ENCODE measurements at places on chromosomes 5 and 9.

GRCh38 chr5:78533356-78533755, 115.2 kb downstream of the LHFPL2 start:
- no peak for DNase-seq

DNA sequence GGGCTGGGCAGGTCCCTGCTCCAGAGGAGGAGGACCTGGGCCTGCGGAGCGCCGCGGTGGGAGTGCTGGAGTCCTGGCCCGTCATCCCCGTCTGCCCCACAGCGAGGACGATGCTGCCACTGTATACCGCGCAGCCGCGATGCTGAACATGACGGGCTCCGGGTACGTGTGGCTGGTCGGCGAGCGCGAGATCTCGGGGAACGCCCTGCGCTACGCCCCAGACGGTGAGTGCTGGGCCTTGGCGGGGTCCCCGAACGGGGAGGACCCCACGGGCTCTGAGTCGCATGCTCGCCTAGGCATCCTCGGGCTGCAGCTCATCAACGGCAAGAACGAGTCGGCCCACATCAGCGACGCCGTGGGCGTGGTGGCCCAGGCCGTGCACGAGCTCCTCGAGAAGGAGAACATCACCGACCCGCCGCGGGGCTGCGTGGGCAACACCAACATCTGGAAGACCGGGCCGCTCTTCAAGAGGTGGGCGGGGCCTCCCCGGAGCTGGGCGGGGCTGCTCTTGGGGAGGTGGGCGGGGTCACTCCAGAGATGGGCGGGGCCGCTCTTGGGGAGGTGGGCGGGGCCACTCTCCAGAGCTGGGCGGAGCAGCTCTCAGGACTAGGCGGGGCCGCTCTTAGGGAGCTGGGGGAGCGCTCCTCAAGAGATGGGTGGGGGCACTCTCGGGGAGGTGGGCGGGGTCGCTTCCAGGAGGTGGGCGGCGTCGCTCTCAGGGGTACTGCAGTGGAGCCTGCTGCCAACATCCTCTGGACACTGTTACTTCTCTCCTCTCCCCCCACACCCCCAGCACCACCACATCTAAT, 13.1 kb downstream of the LRRC26 start:
- no peak for DNase-seq

GRCh38 chr5:172666251-172666650, 25.2 kb downstream of the NEURL1B start:
- no peak for DNase-seq

GRCh38 chr5:57209316-57210040, 35.6 kb downstream of the GPBP1 start:
- DNase-seq = no peak

- no peak for DNase-seq
Observed at GRCh38 chr9:9799287-9799686, 813.5 kb downstream of the PTPRD start.

- no peak for DNase-seq
Observed at GRCh38 chr5:43855452-43855851, 252.5 kb downstream of the NNT start.

DNA sequence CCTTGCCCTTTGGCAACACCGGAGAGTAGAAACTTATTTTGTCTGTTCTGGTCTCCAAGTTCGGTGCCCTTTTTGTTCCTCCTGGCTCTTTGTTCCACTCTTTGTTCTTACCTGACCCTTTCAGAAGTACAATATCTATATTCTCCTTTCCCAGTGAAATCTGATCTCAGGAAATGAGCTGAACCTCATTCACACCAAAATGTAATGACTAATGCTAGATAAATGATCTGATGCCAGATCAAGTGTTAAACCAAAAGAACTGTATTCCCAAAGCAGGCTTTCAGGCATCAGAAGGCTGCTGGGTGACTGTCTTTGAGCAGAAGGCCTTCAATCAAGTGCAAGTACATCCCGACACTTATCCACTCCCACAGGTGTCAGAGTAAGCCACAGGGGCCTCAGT, 156.4 kb downstream of the SPOCK1 start:
- DNase-seq = no peak

- no peak for DNase-seq
Observed at GRCh38 chr5:27392716-27393115, 354.3 kb upstream of the CDH9 start.

- DNase-seq = peak; percentile 26
Observed at GRCh38 chr5:75054134-75054930, 2.0 kb upstream of the GCNT4 start.

GRCh38 chr5:128842241-128842640, 123.0 kb upstream of the SLC27A6 start:
- no peak for DNase-seq

DNA sequence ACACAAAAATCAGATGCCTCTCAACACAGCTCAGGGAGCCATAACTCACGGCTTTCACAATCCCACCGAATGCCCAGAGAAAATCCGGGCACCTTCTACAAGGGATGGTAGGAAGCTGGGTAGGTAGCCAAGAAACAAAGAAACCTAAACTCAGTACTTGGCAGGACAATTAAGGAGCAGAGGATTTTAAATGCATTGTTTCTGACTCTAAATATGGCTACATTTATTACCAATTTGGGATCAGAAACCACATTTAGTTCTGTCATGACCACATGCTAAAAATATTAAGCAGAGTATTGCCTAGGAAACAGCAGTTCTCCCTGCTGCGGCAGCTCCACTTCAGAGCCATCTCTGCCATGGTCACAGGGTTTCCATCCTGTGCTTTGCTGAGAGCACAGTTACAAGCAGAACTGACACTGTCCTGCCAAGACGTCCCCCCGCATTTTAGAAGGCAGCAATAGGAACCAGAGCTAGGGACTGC, 57.5 kb downstream of the SIL1 start:
- DNase-seq = no peak

DNA sequence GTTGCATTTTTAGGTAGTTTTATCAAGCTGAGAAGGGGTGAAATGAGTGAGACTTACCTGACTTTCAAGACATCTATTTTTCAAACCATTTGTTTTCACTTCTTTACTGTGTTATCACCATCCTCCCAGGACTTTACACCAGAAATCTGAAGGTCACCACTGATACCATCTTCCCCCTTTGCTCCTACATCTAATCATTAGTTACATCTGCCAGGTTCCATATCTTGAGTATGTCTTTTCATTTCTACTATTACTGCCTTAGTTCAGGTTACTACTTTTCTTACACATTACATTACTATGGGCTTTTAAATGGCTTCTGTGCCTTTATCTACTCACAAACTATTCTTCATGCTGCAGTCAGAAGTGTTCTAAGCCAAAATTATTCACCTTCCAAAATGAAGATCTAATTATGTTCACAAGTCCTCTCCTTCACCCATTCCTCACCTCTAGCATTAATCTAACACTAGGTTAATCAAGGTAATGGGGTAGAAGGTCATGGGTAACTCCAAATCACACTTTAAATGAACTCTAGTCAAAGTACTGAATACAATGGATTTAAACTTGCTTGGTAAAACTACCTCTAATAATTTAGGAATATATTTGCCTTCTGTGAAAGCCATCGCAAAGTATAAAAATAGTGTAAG, 2.1 kb upstream of the HSDL2 start:
- DNase-seq = no peak

DNA sequence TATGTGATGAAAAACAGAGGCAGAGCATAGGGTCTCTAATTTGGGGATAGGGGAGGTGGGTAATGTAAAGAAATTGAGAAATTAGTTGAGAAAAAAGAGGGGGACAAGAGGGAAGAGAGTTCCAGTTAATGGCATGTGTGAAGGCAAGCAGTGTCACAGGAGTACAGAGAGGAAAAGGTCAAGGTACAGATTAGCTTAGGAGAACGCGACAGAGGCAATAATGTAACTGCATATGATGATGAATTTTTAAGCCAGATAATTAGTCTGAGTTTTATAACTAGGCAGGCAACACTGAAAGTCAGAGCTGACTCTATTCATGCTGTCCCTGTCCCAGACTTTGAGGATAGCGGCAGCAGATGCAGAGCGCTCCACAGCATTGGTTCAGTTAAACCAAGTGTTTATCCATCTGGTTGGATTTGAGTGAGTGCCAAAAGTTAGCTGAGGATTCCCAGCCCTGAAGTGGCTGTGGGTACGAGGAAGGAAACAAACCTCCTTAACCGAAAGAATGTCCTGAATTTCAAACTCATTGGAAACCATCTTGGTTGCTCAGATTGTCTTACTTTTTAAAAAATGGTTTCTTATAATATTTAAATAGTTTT, 315.2 kb downstream of the ARHGAP26 start:
- DNase-seq = no peak

- no peak for DNase-seq
Observed at GRCh38 chr9:79621916-79622575, 50.3 kb downstream of the TLE4 start.

GRCh38 chr9:128494108-128494745, 10.3 kb upstream of the GLE1 start:
- no peak for DNase-seq

GRCh38 chr9:6502399-6502798, 89.4 kb downstream of the UHRF2 start:
- DNase-seq = no peak

- no peak for DNase-seq
Observed at GRCh38 chr5:119397518-119398380, 41.9 kb downstream of the TNFAIP8 start.

GRCh38 chr5:115816226-115817081, at the start of gene CDO1:
TSS of gene CDO1 (minus strand) at chr5:115816659. CDS start at chr5:115816397, 262 bp downstream.
- DNase-seq = no peak

GRCh38 chr5:175823731-175824525, 47.5 kb upstream of the CPLX2 start:
- DNase-seq = peak; percentile 39

DNA sequence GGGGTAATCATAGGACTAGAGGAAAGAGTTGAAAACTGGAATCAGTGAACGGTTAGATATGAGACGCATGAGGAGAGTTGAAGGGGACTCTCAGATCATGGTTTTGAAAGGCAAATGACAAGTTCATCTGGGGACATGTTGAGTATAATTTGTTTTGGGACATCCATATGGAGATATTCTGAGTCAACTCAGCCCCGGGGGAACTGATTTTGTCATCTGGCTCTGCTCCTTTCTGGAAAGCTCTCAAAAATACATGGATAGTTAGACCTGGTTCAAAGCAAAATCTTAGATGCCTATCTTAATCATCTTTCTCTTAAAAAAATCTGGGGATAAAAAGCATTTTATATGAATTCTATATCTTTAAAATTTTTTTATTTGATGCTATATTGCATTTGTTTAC, 161.2 kb downstream of the SNX18 start:
- DNase-seq = no peak

- no peak for DNase-seq
Observed at GRCh38 chr9:107307331-107307730, 24.3 kb downstream of the RAD23B start.

GRCh38 chr5:139246394-139246793, 47.1 kb upstream of the MATR3 start:
- DNase-seq = no peak

- DNase-seq = peak; percentile 45
Observed at GRCh38 chr9:3793971-3794383, 268.2 kb upstream of the RFX3 start.

DNA sequence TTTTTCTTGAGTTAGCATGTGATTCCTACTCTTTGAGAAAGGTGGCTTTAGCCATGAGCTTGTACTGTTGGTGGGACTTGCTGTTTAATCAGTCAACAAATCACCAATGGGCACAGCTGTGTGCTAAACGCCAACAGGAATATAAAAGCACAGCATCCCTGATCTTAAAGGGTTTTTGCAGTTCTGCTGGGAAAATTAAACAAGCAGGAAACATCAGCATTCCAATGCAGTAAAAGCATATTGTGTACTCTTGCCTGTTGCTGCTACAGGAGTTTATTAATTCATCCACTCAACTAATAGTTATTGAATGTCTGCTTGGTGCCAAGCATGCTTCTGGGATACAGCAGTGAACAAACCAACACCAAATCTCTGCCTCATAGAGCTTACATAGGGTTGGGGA, 27.4 kb upstream of the F2RL1 start:
- no peak for DNase-seq

DNA sequence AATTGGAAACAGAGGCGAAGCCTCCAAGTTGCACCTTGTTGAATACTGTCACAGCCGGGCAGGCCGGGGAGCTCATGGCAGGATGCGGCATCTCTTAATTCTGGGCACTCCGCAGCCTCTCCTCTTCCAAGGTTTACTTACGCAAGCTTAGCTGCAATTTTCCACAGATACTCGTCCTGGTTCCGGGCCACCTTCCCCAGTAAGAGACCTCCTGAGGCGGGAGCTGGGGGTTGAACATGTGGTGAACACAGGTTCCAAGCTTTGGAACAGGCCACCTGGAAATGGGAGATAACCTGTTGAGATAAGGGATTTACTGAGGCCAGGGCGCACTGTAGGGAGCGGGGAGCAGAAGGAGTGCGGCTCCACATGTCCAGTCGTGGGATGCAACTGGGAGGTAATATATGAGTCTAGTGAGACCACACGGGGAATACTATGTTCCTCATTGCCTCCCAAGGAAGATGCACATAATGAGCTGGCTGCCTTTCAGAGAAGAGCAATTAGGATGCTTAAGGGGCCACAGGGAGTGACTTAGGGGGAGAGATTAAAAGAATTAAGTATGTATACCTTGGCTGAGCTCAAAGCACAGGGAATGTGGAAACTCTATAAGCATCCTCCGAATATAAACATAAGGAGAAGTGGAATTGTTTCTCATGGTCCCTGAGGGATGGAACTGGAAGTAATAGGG, 335.2 kb downstream of the CWC27 start:
- DNase-seq = peak; percentile 5

- no peak for DNase-seq
Observed at GRCh38 chr5:166370928-166371690, 1920.3 kb upstream of the WWC1 start.

DNA sequence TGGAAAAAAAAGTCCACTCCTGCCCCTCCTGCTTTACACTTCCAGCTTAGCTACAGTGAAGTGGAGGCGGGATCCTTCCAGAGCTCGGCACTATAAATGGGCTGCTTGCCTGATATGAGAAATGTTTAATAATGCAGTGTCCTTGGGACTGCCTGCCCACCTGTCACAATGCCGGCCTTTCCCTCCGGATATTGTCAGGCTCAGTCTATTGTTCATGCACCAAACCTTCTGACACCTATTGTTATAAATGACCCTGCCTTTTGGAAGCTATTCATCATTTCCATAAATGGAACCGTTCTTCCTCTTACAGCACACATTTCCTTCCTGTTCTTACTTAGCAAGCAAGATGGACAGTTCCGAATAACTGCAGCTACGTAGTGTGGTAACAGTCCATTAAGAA, 146.3 kb downstream of the DMAC1 start:
- no peak for DNase-seq

DNA sequence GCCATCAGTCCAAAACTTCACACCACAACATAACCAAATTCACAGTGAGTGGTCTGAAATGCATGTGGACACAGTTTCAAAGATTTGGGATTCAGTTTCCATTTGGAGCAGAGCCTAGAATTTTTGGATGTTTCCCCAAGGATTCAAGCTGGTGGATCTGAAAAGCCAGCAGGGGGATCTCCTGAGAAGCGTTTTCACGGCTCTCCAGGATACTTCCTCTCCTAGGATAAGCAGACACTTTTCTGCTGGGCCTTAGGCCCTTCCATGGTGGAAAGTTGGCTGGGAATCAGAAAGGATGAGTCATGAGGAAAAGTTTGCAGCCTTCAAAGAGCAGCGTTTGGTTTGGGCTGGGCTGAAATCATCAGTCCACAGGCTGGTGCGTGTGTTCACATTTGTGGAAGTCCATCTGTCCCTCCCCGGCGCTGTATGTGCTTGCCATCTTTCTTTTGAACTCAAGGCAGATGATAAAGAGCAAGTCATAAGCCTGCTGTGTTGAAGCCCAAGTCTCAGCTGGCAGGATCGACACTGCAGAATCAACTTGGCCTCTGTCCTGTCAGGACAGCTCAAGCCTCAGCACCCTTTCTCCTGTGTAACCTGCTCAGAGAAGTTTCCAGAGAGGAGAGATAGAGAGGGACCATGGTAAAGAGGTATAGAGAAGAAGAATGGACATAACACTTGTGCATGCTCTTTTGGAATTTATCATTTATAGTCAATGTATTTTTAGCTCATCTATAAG, 152.6 kb upstream of the MSX2 start:
- no peak for DNase-seq
